ENCODE measurements at places on chromosomes 3 and 15.

DNA sequence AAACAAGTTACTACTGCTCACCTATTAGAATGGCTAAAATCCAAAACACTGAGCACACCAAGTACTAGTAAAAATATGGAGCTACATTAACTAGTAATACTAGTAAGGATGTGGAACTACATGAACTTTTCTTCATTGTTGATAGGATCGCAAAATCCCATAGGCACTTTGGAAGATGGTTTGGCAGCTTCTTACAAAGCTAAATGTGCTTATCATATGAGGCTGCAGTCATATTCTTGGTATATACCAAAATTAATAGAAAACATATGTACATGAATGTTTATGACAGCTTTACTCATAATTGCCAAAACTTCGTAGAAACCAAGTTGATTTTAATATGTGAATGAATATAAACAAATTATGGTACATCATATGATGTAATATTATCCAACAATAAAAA lies 366.8 kb upstream of the KCNMB2 start:
- DNase-seq = no peak

DNA sequence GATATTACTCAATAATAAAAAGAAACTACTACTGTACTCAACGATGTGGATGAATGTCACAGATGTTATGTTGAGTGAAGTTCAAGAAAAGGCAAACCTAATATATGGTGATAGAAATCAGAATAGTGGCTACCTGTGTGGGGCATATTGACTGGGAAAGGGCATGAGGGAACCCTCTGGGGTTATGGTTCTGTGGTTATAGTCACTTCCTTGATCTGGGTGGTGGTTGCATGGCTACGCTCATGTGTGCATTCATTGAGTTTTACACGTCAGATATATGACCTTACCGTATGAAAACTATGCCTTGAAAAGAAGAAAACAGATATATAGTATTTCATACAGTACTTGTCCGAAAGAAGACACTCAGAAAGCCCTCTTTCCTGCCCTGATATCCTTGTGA lies 331.0 kb upstream of the LRRFIP2 start:
- no peak for DNase-seq

DNA sequence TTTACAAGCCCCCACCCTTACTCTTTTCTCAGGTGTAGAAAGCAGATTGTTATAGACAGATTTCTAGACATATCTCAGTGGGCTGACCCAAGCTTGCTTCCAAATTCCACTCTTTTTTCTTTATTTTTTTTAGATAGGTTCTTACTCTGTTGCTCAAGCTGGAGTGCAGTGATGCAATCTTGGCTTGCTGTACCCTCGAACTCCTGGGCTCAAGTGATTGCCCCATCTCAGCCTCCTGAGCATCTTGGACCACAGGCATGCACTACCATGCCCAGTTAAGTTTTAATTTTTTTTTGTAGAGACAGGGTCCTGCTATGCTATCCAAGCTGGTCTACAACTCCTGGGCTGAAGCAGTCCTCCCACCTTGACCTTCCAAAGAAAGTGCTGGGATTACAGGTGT lies 53.5 kb upstream of the ADAMTS9 start:
- no peak for DNase-seq

DNA sequence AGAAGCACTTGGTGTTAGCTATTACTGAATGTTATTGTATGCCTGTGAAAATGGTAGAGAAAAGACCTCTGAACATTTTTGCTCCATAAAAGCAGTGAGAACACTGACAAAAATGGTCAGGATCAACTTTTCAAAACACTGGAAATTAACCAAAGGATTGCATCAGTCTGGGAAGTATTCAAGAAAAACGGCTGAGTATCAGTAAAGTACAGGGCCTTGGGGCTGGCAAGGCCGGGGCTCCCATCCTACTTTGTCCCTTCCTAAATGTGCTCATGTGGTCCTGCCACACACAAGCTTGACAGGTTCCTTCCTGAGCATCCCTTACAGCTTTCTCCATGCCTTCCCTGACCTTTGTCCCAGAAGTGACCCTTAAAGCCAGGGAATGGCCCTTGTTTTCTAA lies 84.0 kb downstream of the CFAP20DC start:
- DNase-seq = no peak

GRCh38 chr3:116870379-116870778 lies 160.8 kb downstream of the TUSC7 start:
- DNase-seq = no peak

DNA sequence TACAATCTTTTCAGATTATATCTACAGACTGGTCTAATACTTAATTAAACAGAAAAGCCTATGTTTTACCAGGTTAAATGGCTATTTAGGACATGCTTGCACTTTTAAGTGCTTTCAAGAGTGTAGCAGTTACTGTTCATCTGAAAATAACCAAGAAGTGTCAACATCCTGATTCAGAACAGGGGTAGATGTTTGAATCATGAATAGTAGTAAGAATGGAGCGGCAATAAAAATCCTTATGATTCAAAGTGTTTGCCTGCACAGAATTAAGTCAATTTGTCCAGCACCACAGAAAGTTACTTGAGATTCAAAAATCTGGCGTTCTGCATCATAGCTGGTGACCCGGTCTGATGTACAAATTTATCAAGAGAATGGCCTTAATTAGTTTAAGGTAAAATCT lies 48.3 kb downstream of the GREM1 start:
- no peak for DNase-seq

- no peak for DNase-seq
Measured at GRCh38 chr3:15822281-15822680, 24.5 kb upstream of the ANKRD28 start.
